Caudate nucleus (tissue), 63 donors: ENCODE measurements at places on chromosomes 7 and 10.

GRCh38 chr10:115503546-115503945 lies 410.4 kb downstream of the ATRNL1 start:
- no peak for DNase-seq

GRCh38 chr10:34121125-34121753 lies 693.9 kb downstream of the PARD3 start:
- DNase-seq, result no peak

DNA sequence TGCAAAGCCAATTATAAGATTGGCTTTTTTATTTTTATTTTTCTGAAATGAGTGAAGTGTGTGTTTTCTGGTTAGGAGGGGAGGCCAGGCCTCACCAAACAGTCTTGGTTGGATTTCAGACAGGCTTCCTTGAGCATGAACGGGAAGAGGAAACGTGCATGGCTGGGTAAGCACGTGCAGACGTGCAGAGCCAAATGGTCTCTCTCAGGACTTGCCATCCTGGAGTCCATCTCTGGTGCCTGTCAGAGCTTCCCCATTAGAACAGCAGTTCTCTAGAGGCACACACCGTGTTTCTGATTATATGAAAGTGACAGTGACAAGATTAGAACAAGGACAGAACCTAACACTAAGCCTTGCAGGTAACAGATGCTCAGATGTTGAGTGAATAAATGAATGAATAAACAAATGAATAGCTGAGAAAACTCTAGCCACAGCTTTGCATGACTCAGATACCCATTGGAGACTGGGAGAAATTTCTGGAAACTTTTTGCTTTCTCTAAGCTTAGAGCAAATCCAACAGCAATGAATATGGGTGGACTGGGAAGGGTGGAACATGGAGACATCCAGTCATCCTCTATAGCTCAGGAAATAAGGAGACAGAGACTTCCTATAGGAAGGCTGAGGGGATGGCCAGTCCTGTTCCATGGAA lies 11.8 kb upstream of the CALD1 start:
- no peak for DNase-seq

DNA sequence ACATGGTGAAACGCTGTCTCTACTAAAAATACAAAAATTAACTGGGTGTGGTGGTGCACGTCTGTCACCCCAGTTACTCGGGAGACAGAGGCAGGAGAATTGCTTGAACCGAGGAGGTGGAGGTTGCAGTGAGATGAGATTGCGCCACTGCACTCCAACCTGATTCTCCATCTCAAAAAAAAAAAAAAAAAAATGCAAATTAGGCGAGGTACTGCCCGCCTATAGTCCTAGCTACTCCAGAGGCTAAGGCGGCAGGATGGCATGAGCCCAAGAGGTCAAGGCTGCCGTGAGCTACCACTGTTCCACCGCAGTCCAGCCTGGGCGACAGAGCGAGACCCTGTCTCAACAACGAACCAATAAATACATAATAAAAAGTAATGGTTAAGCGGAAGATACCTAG lies 1.1 kb upstream of the EIF4H start:
- no peak for DNase-seq

DNA sequence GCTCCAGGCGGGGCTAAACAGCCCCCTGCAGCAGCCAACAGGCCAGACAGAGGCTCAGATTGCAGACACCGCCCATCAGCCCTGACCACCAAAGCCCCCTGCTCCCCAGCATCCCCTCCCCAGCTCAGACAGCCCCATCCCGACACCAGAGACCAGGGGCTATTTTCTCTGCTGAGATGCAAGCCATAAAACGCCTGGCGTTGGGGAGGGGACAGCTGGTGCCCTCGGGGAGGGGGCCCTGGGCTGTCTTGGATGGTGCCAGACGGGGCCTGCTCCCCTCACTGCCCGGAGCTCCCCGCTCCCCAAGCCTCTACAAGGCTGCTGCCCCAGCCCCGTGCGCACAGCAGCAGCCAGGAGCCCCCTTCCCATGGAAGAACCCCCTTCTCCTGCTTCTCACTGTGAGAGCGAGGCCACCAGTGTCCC lies 31.8 kb downstream of the GET4 start:
- DNase-seq, result no peak

DNA sequence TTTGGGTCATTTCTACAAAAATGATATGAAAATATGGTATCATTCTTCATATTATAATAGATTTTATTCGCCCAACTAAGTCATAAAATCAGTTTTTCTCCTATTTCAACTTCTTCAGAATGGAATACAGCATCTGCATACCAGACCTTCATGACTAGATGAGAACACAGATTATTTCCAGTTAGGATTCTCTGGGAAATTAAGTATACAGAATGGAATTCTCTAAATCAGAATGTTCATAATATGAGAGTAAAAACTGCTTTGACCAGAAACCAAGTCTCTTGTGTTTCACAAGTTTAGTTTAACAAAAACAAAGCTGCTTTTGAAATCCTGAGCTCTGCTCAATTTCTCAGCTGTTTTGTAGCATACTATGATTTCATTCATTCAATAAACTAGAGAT lies 160.3 kb upstream of the SEMA3A start:
- no peak for DNase-seq

DNA sequence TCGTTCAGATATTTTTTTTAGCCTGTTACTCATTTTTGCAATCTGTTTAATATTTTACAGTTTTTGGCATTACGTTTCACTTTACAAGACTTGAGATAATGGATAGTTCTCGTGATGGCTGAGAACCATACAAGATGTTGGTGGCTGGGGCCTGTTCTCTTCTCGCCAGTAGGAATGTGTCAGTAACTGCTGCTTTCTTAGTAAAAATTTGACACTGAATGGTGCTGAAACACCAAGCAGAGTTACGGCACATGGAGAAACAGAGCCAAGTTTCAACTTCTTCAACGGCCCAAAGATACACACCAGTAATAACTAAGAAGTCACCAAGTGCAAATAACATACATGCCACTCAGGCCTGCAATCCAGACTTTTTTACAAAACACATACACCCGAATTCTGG lies 130.4 kb downstream of the NRP1 start:
- no peak for DNase-seq

DNA sequence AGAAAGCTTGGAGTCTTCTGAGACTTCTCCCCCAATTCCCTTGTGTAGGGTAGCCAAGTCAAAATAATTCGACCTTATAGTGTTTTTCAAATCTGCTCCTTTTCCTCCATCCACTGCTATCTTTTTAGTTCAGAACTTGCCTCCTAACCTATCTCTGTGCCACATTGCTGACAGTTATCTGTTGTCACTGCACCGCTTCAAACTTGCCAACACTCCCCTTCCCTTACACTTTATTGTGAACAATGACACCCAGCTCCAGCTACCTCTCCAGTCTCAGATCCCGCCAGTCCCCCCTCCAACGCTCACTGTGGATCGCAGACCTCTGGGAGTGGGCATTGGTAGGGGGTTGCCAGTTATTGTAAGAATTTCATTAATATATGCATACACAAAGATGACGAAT lies 16.3 kb upstream of the HPS1 start:
- DNase-seq, result no peak

GRCh38 chr10:48589266-48589665 lies 15.6 kb downstream of the ARHGAP22 start:
- DNase-seq, result no peak

GRCh38 chr7:94406696-94407095 lies 12.0 kb downstream of the COL1A2 start:
- DNase-seq, result no peak
